Stimulated activated memory B cell treated with anti-CD40 and anti-IgM and Interleukin-4, amounts not matched to agents 10 μg/mL and 1 μg/mL and 100 μg/mL, for 72 hours (primary cell): ENCODE measurements at places on chromosomes 5 and 9.
A peak's percentile ranks its signal among the peaks of the same experiment; 100 is the strongest.

GRCh38 chr9:78438211-78438610, 141.3 kb downstream of the PSAT1 start:
- ATAC-seq = no peak

- ATAC-seq = peak; percentile 71
Measured at GRCh38 chr5:154575546-154576428, 97.8 kb upstream of the HAND1 start.

- ATAC-seq = no peak
Measured at GRCh38 chr9:33620738-33621439, 96.8 kb downstream of the ANKRD18B start.

- no peak for ATAC-seq
Measured at GRCh38 chr5:78665534-78665933, 17.0 kb upstream of the LHFPL2 start.

DNA sequence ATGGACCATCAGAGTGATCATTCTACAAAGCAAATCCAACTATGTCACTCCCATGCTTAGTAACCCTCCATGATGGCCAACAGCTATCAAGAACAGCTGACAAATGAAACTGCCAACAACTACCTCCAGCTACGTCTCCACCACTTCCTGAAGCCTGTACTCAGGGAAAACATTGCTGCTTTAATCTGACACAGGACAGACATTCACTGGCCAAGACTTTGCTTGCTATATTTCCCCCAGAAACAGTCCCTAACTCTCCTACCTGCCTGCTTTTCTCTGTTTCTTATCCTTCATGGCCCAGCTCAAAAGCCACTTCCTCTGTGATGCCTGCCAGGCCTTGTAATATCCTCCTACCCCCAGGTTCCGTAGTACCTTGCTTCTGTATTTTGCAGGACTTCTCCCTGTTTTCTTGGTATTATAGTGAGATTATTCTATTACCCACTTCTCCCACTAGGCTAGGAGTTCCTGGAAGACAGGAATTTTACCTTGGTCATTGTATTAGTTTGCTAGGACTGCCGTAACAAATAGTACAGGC, 14.7 kb upstream of the RAB14 start:
- no peak for ATAC-seq

DNA sequence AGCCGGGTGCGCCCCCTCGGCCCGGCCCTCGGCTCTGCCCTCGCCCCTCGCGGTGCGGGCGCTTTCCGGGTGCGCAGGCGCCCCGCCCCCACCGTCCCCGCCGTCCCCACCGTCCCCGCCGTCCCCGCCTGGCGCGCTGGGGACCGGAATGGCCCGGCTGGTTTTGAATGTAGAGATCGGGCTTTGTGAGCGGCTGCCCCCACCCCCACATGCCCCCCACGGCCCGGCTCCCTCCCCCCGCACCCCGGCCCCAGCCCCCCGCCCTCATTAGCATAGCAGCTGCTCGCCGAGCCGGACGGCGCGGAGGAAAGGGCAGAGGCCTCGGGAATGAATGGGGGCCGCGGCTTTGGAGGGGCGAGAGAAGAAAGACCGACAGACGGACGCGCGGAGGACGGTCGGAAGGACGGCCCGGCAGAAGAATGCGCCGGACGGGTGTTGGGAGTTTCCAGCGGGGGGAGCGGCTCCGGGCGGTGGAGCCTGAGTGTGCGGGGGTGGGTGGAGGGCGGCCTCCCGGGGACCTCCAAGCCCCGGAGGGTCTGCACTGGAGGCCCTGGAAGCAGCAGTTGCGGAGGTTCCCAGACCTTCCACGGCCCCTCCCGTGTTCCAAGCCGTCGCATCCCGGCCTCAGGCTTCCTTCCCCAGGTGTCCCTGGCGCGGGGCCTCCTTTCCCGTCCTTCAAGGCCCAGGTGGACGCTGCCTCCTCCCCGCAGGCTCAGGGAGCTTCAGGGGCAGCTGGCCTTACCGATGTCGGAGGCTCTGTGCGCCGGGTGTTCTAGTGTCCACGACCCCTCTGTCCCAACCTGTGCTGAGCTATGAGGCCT, 6.0 kb downstream of the NRARP start:
- ATAC-seq = peak; percentile 14

DNA sequence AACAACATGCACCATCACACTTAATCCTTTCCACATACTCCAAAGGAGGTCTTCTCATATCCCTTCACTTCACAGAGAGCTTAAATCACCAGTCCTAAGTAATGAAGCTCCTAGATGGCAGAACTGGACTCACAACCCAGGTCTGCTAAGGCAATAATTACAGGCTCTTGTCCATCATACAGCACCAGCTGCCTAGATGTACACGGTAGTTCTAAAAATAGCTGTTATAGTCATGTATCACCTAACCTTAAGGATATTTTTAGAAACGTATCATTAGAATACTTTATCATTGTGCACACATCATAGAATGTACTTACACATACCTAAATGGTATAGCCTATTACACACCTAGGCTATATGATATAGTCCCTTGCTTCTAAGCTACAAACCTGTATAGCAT, 644.6 kb upstream of the RGMB start:
- ATAC-seq = no peak

DNA sequence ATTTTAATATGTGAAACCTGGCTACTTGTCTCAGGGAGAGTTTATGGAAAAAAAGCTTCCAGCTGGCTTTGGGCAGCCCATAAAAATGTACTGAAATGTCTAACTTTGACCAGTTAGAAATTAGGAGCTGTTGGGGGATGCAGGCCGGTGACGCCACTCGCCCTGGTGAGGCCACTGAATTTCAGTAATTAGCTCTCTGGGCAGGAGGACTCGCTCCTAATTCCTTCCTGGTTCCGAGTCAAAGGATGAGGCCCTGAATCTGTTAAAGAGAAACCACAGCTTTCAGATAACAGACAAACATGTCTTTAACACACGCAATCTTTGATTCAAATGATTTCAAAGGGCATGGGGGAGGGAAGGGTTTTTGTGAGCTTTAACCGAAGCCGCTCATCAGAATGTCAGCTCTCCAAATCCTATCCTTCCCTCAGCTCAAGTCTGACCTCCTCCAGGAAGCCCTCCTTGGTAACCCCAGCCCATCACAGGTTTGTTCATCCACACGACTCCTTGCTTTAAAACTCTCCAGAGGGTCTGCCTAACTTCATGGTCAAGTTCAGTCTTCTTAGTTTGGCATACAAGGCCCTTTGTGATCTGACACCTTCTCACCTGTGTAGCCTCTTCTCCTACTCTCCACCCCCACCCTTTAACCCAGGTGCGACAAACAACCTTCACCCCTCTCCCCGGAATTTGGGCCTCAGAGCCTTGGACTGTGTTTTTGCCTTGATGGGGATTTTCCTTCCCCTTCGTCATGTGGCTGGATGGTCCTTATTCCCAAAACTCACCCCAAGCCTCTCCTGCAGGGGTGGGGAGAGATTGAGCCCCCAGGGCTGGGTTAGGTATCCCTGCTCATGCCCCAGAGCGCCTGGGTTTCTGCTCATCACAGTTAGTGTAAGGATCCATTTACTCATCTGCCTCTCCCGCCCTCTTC, 13.6 kb upstream of the PHF19 start:
- ATAC-seq = no peak

GRCh38 chr5:96703995-96704394, 41.8 kb downstream of the CAST start:
- no peak for ATAC-seq

DNA sequence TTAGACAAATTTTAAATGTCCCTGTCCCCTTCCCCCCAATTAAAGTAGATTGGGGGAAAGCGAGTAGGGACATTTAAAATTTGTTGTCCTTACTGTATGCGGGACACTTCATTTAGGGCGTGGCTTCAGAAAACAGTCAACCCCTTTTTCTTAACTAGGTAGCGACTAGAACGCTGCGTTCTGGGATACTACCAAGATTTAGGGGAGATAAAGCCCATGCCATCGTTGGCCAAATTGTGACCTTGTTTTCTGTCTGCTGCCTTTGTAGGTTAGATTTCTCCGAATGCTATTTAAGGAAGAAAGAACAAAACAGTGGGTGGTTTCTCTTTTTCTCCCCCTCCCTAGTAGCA, 1.2 kb downstream of the CKS2 start:
- ATAC-seq = no peak

- ATAC-seq = no peak
Measured at GRCh38 chr5:179488975-179489374, 61.4 kb upstream of the RUFY1 start.

DNA sequence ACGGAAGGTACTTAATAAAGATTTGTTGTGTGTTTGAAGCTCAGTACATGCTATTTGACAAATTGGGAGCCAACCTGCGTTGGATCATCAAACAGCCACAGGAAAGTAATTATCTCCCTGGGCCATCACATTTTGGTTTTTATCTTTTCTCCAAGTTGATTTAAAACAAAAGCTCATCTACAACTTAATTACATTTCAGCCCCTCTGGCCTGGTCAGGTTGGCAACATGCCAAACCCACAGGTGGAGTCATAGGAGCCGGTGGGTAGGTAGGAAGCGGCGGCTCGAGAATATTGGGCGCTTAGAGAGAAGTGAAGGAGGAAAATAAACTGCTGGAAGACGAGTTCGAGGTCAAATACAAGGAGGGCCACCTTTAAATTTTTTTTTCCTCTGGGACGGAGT, 64.9 kb upstream of the FANCC start:
- ATAC-seq = no peak

GRCh38 chr5:135435467-135436330, 11.4 kb downstream of the DCANP1 start:
- ATAC-seq = no peak

GRCh38 chr5:82523633-82524032, 245.5 kb upstream of the RPS23 start:
- ATAC-seq = no peak

DNA sequence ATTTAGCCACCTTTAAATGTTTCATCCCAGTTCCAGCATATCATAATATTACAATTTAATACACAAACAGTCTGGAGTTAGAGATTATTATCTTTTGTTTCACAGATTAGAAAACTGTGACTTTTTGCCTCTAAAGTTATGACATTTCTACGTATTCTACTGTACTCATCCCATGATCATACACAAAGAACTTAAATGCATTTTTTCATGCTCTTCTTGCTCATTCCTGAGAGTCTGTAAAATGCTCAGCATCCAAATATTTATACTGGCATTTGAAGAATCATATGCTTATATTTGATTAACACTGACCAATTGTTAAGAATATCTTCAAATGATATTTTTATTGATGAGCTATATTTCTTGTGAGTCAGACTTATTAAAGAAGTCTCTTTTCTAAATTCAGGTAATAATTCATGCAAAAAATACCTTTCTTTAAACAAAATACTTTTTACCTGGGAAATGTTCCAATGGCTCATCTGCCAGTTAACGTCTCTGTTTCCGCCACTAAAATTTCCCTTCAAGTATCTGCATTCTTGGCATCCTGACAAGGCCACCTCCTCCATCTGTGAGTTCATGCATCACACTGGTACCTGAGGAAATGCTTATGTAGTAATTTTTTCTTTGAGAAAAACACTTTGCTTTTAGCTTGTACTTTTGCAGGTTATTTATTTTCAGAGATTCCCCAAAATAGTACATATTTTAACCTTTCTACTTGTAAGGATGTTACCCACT, 139.6 kb upstream of the RASA1 start:
- ATAC-seq = no peak

DNA sequence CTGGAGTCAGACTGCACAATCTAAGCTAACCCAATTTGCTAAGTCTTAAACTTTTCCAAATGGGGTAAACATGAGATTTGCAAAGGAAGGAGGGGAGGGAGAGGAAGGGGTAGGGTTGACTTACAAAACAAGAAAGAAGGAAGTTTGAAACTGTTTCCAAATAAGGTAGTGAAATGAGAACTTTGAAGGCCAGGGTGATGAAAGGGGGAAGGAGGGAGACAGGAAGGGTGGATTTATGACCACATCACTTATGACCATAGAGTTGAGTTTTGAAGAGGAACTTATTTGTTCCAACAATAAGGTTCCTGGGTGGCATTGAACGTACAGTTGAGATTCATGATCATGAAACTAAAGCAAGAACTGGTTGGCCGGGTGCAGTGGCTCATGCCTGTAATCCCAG, 72.5 kb upstream of the DAPK1 start:
- no peak for ATAC-seq

- no peak for ATAC-seq
Measured at GRCh38 chr5:142789206-142789605, 19.0 kb downstream of the ARHGAP26 start.

- no peak for ATAC-seq
Measured at GRCh38 chr9:8961186-8961851, 1161.7 kb upstream of the DMAC1 start.

- ATAC-seq = no peak
Measured at GRCh38 chr9:70409800-70410199, 4.7 kb downstream of the KLF9 start.

GRCh38 chr9:31302620-31303418, 1081.6 kb upstream of the ACO1 start:
- no peak for ATAC-seq

DNA sequence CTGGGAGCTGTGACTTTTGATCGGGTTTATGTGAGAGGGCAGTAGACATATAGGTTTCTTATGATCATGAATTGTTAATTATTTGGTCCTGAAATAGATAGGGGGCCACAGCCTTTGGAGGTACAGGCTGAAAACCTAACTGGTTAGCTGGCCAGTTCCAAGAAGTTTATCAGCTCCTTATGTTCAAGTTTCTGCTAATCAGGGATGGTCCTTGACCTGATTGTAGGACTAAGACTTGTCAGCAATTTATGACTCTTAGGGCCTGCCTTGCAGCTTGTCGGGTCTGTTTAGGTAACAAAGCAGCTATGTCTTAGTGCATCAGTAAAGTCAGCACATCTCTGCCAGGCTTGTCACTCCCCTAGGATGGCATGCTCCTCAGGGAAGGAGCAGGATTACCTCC, 151.8 kb upstream of the RUSC2 start:
- no peak for ATAC-seq

DNA sequence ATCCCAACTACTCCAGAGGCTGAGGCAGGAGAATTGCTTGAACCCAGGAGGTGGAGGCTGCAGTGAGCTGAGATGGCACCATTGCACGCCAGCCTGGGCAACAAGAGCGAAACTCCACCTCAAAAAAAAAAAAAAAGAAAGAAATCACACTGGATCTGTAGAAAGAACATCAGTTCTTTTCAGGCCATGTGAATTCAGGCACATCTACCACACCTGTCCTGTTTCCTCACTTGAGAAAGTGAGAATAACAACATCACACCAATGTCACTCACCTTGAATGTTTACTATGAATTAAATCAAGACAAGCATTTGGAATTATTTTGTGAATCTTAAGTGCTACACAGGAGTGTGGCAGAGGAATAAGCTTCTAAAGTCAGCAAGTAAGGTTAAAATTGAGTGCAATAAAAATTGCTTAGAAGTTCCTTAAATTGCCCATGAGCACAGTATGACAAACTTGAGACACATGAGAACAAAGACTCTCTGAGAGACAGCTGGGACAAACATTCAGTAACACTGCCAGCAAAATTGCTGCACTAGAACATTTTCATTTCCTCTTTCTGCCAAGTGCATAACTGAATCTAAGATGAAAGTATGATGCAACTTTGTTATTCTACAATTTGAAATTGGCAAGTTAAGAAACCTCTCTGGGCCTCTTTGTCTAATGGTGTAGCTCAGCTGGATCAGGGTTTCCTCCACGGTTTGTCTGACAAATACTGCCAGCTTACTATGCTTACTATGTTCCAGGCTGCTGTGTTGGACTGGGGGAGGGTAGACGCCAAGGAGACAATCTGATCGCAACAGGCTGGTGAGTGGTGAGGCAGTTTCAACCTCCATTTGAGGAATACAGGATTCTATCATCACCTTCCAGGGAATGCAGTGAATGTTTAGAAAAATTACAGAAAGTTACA, 1.9 kb upstream of the RIC1 start:
- ATAC-seq = peak; percentile 69
